ENCODE measurements at places on chromosomes 7 and 10.

- DNase-seq = peak; percentile 15
Observed at GRCh38 chr10:119652361-119652730, 1.2 kb downstream of the BAG3 start.

GRCh38 chr7:141663081-141663849 is 38.7 kb downstream of the DENND11 start:
- DNase-seq = no peak

- no peak for DNase-seq
Observed at GRCh38 chr10:124594240-124594639, 132.6 kb downstream of the LHPP start.

GRCh38 chr7:46386428-46387399 is 465.6 kb upstream of the IGFBP3 start:
- no peak for DNase-seq

GRCh38 chr10:67385566-67385965 is 310.4 kb downstream of the CTNNA3 start:
- DNase-seq = no peak

DNA sequence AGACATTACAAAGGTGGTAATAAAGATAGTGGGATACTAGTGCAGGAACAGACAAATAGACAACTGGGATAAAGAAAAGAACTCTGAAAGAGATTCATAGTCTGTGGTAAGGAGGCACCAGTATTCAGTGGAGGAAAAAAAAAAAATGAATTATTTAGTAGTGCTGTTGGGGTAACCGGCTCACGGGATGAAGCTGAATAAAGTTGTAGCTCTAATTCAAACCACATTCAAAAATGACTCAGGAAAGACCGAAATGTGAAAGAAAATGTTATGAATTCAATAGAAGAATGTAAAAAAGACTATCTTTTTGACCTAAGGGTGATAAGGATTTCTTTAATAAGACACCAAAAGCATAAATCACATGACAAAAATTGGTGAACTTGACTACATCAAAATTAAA is 83.1 kb upstream of the HABP2 start:
- DNase-seq = no peak

DNA sequence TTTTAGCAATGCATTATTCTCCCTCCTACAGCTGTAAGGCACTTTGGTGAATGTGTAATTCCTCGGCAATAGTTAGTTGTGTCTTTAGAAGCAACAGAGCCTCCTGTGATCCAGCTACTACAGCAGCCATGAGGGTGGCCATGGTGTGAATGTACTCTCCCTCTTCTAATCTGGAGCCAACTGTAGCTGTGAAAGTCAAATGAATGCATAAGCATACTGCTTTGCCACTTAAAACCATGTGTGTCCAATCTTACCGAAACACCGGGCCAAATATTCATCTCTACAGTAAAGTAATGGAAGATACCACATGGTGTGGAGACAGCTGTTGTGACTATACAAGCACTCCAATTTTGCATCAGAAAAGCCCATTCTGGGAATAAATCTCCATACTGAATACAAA is 195.0 kb downstream of the DNAJC1 start:
- DNase-seq = no peak

GRCh38 chr7:132035517-132036362 is 479.3 kb upstream of the PODXL start:
- no peak for DNase-seq

GRCh38 chr10:5905854-5906507 is 15.9 kb downstream of the FBH1 start:
- DNase-seq = no peak

DNA sequence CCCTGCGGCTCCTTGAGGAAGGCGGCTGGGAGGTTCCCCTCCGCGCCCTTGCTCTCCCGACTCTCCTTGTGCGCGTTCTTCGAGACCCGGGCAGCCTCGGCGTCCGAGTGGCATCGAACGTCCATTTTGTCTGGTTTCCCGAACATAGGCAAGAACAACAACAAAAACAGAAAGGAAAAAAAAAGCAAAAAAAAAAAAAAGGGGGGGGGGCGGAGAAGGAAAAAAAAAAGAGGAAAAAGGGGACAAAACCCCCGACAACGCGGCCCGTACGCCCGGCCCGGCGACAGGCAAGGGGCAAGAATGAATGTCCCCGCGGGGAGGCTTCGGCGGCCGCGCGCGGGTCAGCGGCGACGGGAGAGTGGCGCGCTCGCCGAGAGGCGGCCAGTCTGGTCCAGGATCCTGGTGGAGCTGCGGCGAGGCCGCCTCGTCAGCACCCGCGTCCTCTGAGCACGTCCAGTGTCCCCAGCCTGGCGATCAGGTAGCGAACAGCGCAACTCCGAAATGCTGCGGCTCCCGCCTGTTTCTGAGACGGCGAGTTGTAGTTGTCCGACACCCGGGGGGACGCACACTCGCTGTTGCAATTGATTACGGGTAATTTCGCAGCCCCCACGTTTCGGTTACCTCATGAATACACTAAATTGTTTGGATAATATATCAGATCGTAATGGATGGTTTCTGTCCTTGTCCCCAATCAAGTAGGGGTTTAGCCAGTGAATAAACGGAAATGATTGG is at the start of gene VAX1:
Gene VAX1, minus strand, starts transcription at position 360 of the 732 bp plus-strand sequence. Its CDS starts 214 bp downstream, at position 146.
- no peak for DNase-seq

GRCh38 chr7:138158739-138159528 is 82.7 kb downstream of the AKR1D1 start:
- DNase-seq = no peak

GRCh38 chr10:88652616-88653015 is 11.6 kb upstream of the LIPF start:
- DNase-seq = no peak

DNA sequence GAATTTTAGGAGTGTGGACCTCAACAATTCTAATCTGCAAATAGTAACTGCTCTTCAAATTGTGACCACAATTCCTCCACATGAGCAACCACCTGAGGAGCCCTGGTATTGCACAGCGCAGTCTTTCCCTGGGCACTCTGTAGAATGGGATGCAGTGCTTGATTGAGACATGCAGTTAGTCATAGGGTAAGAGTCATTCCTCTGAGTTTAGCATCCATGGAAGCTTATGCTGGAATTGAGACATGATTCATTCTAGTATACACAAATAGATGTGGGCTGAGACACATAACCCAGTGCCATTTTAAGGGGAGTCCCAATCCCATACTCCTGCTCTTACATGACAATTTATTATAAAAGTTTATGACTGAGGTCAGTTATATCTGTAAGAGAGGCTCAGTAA is 582.3 kb upstream of the CNTNAP2 start:
- DNase-seq = no peak

DNA sequence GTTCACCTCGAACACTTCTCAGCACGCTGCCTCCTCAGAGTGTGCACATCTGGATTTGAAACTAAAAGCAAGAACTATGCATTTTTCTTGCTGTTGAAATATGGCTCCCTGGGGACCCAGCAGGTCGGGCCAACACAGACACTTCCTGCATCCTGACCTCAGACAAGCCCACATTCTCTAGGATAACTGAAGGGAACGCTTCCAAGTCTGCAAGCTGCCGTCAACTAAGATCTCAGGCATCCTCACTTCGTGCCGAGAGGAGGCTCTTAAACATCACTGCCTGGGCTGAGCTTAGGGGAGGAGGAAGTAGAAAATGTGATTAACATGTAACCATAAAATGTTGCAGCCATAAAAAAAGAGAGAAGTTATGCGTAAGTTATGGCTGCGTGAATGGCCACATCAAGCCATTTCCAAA is 65.5 kb downstream of the PYROXD2 start:
- DNase-seq = no peak

- DNase-seq = no peak
Observed at GRCh38 chr10:79438021-79438698, 7.3 kb downstream of the ZCCHC24 start.

GRCh38 chr7:103297837-103298179 is 573 bp downstream of the PMPCB start:
- no peak for DNase-seq

DNA sequence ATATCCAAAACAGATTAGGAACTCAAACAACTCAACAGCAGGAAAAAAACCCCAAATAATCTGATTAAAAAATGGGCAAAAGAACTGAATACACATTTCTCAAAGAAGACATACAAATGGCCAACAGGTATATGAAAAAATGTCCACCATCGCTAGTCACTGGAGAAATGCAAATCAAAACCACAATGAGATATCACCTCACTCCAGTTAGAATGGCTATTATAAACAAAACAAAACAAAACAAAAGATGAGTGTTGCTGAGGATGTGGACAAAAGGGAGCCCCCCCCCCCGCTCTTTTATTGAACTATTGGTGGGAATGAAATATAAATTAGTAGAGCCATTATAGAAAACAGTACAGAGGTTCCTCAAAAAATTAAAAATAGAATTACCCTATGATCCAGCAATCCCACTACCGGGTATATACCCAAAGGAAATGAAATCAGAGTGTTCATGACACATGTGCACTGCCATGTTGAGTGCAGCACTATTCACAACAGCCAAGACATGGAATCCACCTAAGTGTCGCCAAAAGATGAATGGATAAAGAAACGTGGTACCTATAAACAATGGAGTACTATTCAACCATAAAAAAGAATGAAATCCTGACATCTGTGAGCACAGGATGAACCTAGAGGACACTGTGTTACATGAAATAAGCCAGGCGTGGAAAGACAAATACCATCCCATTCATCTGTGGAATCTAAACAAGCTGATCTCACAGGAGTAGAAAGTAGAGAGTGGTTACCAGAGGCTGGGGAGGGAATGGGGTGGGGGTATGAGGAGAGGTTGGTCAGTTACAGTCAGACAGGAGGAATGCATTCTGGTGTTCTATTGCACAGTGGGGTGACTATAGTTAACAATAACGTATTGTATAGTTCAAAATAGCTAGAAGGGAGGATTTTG is 78.1 kb upstream of the RHEB start:
- no peak for DNase-seq

DNA sequence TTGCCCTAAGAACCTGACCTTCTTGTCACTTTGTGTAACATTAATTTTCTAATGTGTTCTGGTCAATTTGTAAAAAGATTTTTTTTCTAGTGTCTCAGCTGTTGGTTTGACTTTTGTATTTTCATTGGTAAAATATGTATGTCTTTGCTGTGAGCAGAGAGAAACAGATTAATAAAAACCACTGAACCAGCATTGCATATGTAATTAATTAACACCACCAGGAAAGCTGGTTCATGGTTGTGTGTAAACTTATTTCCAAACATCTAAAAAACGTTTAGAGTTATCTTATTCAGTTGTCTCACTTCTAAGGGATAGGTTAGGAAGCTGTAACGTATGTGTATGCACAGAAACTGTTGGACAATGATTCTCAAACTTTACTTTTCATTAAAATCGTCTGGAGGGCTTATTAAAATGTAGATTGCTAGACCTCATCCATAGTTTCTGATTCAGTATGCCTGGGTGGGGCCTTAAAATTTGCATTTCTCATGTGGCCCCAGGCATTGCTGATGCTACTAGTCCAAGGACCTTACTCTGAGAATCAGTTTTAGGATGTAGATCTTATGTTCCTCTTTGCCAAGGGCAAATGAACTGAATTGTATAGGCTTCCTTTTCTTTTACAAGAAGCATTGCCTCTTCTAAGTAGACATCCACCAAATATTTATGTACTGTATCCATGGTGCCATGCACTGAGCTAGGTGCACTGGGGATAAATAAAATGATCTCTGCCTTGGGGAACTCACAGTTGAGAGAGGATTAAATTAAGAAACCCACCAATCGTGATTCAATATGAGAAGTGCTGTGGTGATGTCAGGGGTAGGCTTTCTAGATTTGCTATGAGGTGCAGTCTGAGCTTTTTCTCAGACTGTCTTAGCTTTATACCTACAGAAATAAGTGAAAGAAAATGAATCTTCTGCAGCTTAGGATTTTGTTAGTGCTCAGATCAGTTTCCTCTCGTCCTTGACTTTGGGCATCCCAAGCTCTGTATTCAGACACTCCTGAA is 98.7 kb downstream of the AUTS2 start:
- no peak for DNase-seq

GRCh38 chr7:116872026-116872425 is 9.6 kb downstream of the CAPZA2 start:
- DNase-seq = no peak

DNA sequence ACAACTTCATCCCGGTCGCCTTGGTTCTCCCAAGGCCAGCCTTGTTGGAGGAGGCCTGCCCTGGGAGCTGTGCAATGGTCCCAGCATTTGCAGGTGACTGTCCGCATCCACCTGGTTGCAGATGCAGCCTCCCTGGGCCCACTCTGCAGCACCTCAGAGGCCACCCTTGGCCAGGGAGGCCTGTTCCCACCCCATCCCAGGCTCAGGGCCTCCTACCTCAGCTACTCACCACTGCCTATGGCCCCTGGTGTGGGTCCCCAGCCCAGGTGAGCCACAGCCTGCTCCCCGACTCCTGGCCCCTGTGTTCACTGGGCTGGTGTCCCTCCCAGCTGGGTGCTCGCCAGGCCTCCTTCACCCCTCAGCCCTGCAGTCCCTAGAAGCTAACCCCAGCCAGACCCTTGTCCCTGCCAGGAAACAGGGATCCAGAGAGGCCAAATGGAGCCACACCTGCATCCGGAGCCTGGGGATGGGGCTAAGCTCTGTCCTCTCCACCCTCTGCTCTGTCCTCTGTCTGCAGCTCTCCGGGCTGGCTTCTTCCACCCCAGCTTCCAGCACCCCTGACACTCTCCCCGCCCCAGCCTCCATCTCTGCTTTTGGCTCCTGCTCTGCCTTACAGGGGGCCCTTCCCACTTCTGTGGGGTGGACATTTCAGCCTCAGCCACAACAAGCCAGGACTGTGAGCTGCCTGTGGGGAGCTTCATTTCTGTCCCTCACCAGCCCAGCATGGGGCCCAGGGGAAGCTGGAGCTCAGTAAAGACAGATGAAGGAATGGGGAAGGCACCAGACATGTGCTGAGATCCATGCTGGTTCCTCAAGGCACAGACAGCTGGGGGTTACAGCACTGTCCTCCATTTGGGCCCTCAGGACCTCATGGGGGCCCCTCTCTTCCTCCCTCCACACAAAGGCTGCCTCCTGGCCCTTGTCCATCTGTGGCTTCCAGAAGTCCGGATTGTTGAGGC is 35.6 kb upstream of the ANTXRL start:
- no peak for DNase-seq

- DNase-seq = no peak
Observed at GRCh38 chr10:86650151-86650550, 4.2 kb upstream of the OPN4 start.

GRCh38 chr10:102113956-102114857 is 6.0 kb downstream of the LDB1 start:
- DNase-seq = no peak

GRCh38 chr10:16863766-16864165 is 46.5 kb upstream of the RSU1 start:
- DNase-seq = no peak

DNA sequence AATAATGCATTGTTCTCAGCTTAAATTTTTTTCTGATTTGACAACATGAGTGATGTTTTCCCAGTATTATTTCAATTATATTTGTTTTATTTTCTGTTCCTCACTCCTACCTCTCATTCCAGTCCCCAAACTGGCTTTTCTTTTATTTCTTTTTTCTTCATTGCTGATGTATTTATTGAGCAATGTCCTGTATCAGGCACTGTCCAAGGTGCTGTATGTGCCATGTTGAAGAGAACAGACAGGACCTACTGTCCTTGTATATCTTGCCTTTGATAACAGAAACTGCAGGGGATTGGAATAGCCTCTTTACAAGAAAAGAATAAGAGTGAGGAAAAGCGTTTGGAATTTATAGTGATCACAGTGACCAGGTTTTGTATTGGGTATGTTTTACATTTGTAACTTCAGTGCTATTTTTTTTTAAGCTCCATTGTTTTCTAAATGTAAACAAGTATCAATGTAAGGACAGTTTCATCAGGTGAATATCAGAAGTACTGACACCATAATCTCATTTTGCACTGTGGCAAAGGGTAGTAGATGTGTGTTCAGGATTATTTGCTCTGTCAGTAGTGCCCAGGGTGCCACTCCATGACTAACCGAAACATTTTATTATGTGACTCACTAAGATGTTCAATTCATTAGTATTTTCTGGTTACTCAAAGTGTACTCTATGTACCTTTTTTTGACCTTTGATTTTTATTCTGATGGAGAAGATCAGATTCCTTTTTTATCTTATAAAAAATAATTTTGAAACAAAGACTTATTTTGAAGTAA is 15.6 kb upstream of the CLDN12 start:
- DNase-seq = no peak
